ENCODE measurements at places on chromosomes 7 and 10. TPM values are rescaled to one million over a fixed set of nuclear protein-coding genes. Genes with fewer than 3 reads are reported as not detected.

- DNase-seq = no peak
- H3K27ac ChIP-seq = no peak overlapping the region
These were observed 177.8 kb upstream of the MKLN1 start for GRCh38 chr7:131149840-131150239.

GRCh38 chr10:68871105-68871711 is 29.9 kb upstream of the DDX50 start:
- no peaks in the 10 kb centered on the region for H3K27me3 ChIP-seq
- no peak overlapping the region for H3K27ac ChIP-seq
- H3K4me1 ChIP-seq = no peaks in the 10 kb centered on the region
- no peak for DNase-seq
- H3K36me3 ChIP-seq = peaks cover 24% of the 10 kb centered on the region

HYAL4 gene
- total RNA-seq = not detected

GRCh38 chr10:124026589-124026939 is 66.8 kb downstream of the CHST15 start:
- no peaks in the 10 kb centered on the region for H3K27me3 ChIP-seq
- no peak overlapping the region for H3K27ac ChIP-seq
- DNase-seq = peak; percentile 57
- no peak overlapping the region for H3K4me3 ChIP-seq
- no peaks in the 10 kb centered on the region for H3K36me3 ChIP-seq

- no peaks in the 10 kb centered on the region for H3K4me1 ChIP-seq
- H3K27me3 ChIP-seq = no peaks in the 10 kb centered on the region
- no peak overlapping the region for H3K4me3 ChIP-seq
- H3K27ac ChIP-seq = no peak overlapping the region
These were observed 29.4 kb downstream of the OR9A2 start for GRCh38 chr7:142997456-142997989.

GRCh38 chr10:126935263-126935946 is 30.2 kb downstream of the DOCK1 start:
- H3K27me3 ChIP-seq = no peaks in the 10 kb centered on the region
- no peak for DNase-seq
- H3K36me3 ChIP-seq = peaks cover 24% of the 10 kb centered on the region
- H3K4me1 ChIP-seq = no peaks in the 10 kb centered on the region

GRCh38 chr7:3461923-3462322 is 160.9 kb downstream of the SDK1 start:
- H3K4me3 ChIP-seq = no peak overlapping the region
- no peaks in the 10 kb centered on the region for H3K4me1 ChIP-seq
- no peak for DNase-seq
- no peak overlapping the region for H3K27ac ChIP-seq
- no peaks in the 10 kb centered on the region for H3K36me3 ChIP-seq

DNA sequence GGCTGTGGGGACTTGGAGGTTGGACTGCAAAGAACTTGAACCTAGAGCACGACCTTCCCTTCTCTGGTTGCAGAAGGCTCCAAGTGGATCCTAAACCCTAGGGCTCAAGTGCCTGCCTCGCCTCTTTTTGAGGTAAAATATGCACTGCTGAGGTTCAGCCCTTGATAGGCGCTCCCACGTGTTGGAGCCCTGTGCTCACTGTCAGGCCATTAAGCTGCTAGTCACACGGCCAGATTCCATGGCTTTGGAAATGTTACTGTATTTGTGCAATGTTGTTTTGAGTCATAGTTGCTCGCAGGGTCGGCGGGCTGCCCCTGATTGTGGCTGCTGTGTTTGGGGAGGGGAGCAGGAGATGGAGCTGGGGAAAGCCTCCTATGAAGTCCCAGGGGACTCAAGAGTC is 39.8 kb upstream of the PCBD1 start:
- no peak for DNase-seq
- H3K36me3 ChIP-seq = no peaks in the 10 kb centered on the region
- H3K27me3 ChIP-seq = no peaks in the 10 kb centered on the region
- no peak overlapping the region for H3K27ac ChIP-seq
- H3K4me3 ChIP-seq = no peak overlapping the region
- no peaks in the 10 kb centered on the region for H3K4me1 ChIP-seq

- H3K27me3 ChIP-seq = no peaks in the 10 kb centered on the region
- peak overlapping the region; percentile 55 for H3K27ac ChIP-seq
- H3K36me3 ChIP-seq = peaks cover 56% of the 10 kb centered on the region
- no peak for DNase-seq
- no peak overlapping the region for H3K4me3 ChIP-seq
These were observed 10.2 kb downstream of the CYREN start for GRCh38 chr7:135160098-135160857.

ADAM22 gene
- 8.7 TPM for total RNA-seq

DNA sequence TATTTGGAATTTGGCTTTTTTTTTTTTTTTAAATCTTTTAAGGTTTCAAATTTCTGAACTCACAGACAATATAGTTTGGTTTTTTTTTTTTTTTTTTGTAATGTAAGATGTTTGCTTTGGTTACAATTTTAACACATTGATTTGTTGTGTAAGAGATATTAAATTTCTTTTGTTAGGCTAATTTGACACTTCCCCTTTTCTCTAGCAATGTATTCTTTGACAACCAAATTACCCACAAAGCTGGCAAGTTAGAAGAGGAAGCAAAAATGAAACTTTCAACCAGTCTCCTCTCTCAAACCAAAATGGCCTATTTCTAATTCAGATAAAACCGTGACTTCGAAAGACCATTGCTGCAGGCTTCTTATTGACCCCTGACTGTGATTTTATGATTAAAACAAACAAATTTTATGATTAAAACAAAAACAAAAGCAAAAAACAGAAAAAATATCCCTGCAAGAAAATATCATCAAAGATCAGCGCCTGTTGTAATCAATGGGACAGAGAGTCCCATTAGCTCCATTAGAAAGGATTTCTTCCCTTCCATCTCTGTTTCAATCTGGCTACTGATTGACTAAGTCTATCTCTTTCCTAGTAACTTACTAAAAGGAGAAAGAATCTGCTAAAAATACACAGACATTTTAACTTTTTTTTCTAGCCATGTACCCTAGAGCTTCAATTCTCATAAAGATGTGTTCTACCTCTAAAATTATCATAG is 489.2 kb downstream of the MDFIC start:
- no peaks in the 10 kb centered on the region for H3K36me3 ChIP-seq
- no peak overlapping the region for H3K4me3 ChIP-seq
- no peak for DNase-seq
- no peaks in the 10 kb centered on the region for H3K27me3 ChIP-seq

ABCB4 gene
- total RNA-seq = 0.20 TPM

GRCh38 chr7:50330696-50331095 is 26.2 kb downstream of the IKZF1 start:
- H3K27me3 ChIP-seq = no peaks in the 10 kb centered on the region
- H3K4me1 ChIP-seq = 0 out of 2 replicates have a peak, but pooled peaks cover 2% of the 10 kb centered on the region
- H3K4me3 ChIP-seq = no peak overlapping the region
- no peak overlapping the region for H3K27ac ChIP-seq
- no peak for DNase-seq

DNA sequence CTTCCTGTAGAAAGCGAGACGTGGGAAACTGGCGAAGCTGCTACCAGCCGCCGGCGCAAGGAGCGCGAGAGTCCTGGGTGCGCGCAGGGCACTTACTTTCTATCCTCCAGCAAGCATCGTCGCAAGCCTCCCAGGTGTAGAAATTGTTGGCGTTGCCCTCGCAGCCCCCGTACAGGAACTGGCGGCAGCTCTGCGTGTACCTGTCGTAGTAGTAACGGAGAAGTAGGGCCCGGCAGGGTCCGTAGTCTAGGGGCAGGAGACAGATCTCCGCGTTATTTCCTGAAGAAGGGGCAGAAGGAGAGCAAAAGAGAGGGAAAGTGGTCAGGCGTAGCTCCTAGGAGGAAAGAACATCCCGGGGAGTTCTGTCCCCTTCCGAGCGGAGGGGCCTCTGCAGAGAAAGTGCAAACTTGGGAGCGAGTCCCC is 501 bp downstream of the TFPI2 start:
- H3K36me3 ChIP-seq = no peaks in the 10 kb centered on the region
- H3K27ac ChIP-seq = no peak overlapping the region
- peak; percentile 68 for DNase-seq
- no peaks in the 10 kb centered on the region for H3K4me1 ChIP-seq

- no peaks in the 10 kb centered on the region for H3K36me3 ChIP-seq
- 0 out of 2 replicates have a peak, but pooled peaks cover 2% of the 10 kb centered on the region for H3K4me1 ChIP-seq
- no peaks in the 10 kb centered on the region for H3K27me3 ChIP-seq
These were observed 179.1 kb upstream of the STEAP4 start for GRCh38 chr7:88485821-88486220.

- H3K4me1 ChIP-seq = peaks cover 5% of the 10 kb centered on the region
- no peak for DNase-seq
- no peaks in the 10 kb centered on the region for H3K27me3 ChIP-seq
- H3K27ac ChIP-seq = no peak overlapping the region
These were observed 59.0 kb downstream of the ZMYND11 start for GRCh38 chr10:194281-194680.

DNA sequence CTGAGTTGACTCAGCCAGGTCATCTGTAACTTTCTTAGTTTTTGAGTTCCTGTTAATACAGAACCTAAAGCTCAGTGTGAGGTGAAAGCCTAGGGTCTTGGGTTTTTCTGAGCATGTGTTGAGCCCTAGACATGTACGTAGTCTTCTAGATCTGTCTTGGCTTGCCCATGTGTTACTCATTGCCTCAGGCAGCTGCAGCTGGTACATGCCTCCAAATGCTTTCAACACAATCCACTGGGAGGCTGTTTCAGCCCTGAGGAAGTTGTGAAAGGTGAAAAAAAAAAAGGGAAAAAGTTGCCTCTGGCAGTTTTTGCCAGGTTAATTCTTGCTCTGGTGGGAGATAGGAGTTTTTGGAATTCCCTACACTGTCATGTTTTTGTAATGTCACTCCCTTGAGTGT is 134.6 kb downstream of the RNF216 start:
- H3K4me3 ChIP-seq = no peak overlapping the region
- H3K27ac ChIP-seq = no peak overlapping the region
- no peaks in the 10 kb centered on the region for H3K27me3 ChIP-seq
- DNase-seq = no peak

ATOH7 gene
- 0.20 TPM for total RNA-seq

GRCh38 chr7:83956104-83956503 is 238.5 kb downstream of the SEMA3A start:
- no peaks in the 10 kb centered on the region for H3K36me3 ChIP-seq
- no peak for DNase-seq
- H3K4me3 ChIP-seq = no peak overlapping the region
- H3K27ac ChIP-seq = no peak overlapping the region
- H3K27me3 ChIP-seq = no peaks in the 10 kb centered on the region

VSTM2A gene
- 0.11 TPM for total RNA-seq

COL17A1 gene
- 1.9 TPM for total RNA-seq

AKR1C8 gene
- total RNA-seq = not detected

TLL2 gene
- 1.8 TPM for total RNA-seq

DNA sequence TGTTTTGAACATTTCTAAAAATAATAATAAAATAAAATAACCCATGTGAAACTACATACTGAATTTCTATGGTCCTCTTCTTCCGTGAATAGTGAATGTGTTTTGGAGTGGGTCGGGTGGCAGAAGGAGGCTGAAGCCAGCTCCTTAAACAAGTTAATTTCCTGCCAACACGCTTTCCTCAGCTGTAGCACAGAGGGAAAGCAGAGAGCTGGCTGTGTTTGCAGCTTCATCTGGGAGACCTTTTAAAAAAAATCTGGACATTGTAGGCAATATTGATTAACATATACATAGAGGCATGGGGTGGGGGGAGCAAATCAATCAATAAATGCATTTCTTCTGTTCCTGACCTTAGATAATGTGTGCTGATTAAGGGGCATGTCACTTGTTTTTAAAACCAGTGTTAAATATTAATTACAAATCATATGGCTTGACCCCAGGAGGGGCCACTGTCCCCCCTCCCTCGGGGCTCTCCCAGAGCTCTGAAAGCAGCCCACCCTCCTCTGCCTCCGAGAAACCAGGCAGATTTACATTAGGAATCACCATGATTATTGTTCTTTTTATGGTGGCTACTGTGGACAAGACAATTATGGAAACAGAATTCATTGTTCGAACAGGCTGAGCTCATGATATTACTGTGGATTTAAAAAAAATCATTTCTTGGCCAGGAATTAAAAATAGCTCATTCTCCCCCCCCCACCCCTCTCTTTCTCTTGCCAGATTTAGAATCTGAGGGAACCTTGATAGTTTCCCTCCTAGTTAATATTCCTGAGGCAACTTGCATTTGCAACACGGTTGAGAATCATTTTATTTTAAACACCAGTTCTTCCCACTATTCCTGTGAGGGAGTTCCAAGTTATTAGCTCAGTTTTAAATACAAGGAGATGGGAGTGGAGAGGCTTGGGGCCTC is 100.5 kb upstream of the CARD11 start:
- no peaks in the 10 kb centered on the region for H3K4me1 ChIP-seq
- DNase-seq = no peak
- H3K36me3 ChIP-seq = no peaks in the 10 kb centered on the region
- H3K27ac ChIP-seq = no peak overlapping the region

DNAJC12 gene
- total RNA-seq = 0.90 TPM

CCDC7 gene
- total RNA-seq = 1.6 TPM

DNA sequence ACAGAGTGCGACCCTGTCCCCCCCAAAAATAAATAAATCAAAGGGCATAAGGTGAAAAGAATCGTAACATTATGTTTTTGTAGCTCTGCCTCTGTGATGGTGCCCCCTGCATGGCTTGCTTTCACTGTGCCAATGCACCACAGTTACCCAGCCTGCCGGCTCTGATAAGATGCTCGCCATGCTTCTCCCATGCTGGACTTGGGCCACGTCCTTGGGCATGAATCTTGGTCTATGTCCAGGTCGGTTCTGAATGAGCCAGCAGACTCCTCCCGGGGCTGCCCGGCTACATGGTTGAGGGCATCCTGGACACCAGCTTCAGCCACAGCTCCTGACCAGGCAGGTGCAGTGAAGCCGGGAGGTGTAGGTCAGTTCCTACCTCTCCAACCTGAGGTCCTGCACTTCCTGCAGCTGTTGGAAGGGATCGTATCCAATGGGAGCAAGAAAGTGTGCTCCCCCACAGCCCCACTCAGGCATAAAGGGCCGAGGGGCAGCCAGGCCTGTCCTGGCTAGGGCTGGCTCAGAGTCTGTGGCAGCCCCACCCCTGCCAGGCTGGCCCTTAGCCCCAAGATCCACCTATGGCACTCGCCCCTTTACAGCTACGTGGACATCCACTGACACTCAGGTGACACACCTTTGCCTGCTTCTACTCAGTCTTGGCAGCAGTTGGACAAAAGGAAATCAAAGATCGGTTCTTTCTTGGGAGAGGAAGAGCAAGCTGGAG is 34.1 kb downstream of the CHST3 start:
- H3K36me3 ChIP-seq = no peaks in the 10 kb centered on the region
- H3K27me3 ChIP-seq = no peaks in the 10 kb centered on the region
- DNase-seq = no peak
- no peaks in the 10 kb centered on the region for H3K4me1 ChIP-seq

Measured in H9 (cell line).